ENCODE measurements at places on chromosomes 12 and 14.

GRCh38 chr14:103544388-103545218, 15.6 kb downstream of the TRMT61A start:
- no peak for DNase-seq

- DNase-seq: no peak
Measured at GRCh38 chr12:124915239-124916236, 1.1 kb upstream of the UBC start.

GRCh38 chr12:5945071-5946008, at the start of gene ANO2:
Gene ANO2, minus strand, starts transcription at chr12:5945259. Its CDS starts 42 bp downstream, at chr12:5945217.
- no peak for DNase-seq

DNA sequence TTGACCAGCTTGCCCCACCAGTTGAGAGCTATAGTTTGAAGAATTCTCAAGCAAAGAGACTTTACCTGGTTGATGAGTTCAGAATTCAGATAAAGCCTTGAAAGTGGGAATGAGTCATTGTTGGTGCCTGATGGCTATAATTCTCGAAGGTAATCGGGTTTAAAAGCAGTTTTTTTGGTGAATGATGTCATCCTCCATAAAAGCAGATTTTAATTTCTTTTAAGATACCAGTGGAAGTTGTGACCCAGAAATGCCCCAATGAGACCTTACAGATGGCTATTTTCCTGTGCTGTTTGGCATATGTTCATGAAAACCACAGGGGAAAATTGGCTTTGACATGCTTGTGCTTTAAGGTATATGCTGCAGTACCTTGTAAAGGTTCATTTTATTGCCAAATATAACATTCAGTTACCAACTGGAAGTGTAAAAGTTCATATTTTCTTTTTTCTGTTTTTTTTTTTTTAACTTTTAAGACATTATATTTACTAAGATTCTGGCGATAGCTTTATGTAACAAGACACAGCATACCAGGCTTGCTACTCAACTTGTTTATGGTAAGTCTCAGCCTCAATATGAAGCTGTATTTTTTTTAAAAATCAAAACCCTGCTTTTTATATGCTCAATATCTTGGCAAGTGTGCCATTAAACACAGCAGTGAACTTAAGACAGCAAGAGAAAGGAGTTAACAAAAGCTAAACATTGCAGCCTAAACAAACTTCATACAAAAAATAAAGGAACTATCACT, 119.3 kb downstream of the LMNTD1 start:
- DNase-seq: no peak

DNA sequence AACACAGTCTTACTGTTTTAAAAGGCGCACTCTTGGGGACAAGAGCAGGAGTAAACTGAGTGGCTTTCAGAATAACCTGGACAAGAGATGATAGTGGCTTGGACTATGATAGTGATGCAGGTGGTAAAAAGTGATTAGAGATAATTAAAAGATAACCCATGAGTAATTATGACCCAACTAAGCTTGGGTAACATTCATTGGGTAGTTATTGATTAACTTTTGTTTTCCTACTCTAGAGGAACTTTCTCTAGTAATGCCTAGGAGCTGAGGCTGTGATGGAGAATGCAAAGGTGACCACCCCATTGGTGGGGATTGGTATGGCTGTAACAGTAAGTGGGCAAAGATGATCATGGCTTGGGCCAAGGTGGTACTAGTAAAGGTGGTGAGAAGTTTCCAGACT, 22.3 kb upstream of the FRS2 start:
- DNase-seq: no peak

DNA sequence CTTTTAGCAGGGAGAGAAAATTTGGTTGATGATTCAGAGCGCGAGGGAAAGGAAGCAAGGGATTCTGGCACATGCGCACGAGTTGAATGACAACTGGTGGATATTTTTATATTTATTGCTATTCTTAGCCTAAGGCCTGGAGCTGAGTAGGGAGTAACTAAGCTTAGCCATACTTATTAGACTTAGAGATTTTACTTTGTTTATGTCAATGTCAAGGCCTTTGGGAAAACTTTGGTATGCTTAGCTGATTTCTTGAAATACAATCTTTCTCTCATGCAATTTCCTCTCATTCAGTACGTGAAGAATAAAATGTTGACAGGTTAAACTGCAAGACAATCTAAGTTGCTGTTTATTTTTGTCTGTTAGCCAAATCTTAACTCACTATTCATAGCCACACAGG, 101.1 kb downstream of the CRADD start:
- no peak for DNase-seq

GRCh38 chr12:105225505-105226015, 10.4 kb downstream of the APPL2 start:
- no peak for DNase-seq

DNA sequence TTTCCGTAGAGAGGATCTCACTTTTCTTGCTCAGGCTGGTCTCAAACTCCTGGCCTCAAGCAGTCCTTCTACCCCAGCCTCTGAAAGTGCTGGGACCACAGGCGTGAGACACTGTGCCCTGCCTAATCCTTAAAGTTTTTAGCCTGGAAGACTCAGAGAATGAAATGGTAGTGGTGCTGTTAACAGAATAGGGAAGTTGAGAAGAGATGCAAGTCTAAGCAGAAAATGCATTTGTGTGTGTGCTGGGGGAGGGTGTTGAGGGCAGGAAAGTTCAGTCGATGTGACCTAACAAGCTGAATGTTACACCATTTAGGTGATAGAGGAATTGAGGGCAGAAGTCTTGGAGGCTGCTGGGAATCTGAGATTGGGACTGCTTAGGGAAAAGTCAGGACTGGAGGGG, 6.9 kb upstream of the TUBA1A start:
- no peak for DNase-seq

DNA sequence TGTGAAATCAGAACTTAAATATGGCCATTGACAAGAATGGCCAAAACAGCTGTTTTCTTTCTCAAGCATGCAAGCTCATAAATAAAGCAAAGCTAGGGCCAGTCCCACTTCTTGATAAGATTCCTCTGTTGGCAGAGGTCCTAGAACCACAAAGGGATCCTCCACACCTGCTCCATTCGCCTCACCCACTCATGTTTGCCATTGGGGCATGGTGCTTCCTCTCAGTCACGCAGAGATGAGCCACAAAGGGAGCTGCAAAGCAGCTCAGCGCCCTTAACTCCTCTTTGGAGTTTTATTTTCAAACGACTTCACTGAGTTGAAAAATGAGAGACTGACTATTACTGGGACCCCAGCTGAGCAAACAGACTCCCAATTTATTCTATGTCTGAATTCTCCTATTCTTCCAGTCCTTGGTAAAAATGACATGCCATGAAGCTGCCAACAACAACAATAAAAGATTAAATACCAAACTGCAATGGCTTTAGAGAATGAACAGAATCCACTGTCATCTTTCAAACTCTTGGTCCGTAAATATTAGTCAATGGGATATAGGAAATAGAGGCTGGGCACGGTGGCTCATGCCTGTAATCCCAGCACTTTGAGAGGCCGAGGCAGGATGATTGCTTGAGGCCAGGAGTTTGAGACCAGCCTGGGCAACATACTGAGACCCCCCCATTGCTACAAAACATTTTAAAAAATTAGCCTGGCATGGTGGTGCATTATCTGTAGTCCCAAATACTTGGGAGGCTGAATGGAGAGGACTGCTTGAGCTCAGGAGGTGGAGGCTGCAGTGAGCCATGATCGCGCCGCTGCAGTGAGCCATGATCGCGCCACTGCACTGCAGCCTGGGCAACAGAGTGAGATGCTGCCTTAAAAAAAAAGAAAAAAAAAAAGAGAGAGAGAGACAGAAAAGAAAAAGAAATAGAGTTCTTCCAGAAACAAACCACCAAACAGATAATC, 16.4 kb downstream of the MANSC1 start:
- DNase-seq: peak; percentile 30

DNA sequence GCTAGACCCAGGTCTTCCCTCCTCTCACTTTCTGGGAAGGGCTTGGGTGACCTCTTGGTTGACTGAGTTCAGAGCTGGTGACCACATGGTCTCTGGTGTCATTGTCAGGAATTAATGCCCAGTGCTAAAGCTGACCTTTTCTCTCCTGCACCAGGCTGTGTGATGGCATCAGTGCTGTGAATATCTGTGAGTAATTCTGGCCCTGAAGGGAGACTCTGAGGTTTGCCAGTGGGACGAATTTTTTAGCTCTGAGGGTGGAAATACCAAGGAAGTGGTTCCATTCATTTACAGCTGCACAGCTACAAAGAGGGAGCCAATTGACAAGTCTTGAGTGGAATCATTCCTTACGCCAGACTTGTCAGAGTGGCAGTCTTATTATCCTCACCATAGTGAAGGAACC, 6.2 kb upstream of the KRT86 start:
- no peak for DNase-seq

- DNase-seq: no peak
Measured at GRCh38 chr12:75190846-75191245, 18.8 kb downstream of the KCNC2 start.

- no peak for DNase-seq
Measured at GRCh38 chr12:60035835-60036234, 440.0 kb downstream of the SLC16A7 start.

DNA sequence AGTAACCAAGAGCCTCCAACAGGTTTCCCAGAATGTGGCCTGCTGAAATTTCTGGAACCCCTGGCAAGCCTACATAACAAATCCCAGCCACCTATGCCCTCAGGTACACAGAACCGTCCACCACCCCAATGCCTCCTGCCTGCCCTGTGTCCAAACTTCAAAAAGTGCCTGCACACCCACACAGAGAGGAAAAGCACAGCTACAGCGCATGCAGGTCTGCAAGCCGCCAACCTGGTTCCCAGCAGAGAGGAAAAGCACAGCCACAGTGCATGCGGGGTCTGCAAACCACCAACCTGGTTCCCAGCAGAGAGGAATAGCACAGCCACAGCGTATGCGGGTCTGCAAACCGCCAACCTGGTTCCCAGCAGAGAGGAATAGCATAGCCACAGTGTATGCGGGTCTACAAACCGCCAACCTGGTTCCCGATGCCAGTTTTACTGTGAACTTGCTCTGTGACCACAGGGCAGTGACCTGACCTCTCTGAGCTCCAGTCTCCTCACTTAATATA, 113.5 kb downstream of the SCARB1 start:
- DNase-seq: peak; percentile 58

- DNase-seq: no peak
Measured at GRCh38 chr14:101973356-101973755, 9.0 kb downstream of the DYNC1H1 start.

DNA sequence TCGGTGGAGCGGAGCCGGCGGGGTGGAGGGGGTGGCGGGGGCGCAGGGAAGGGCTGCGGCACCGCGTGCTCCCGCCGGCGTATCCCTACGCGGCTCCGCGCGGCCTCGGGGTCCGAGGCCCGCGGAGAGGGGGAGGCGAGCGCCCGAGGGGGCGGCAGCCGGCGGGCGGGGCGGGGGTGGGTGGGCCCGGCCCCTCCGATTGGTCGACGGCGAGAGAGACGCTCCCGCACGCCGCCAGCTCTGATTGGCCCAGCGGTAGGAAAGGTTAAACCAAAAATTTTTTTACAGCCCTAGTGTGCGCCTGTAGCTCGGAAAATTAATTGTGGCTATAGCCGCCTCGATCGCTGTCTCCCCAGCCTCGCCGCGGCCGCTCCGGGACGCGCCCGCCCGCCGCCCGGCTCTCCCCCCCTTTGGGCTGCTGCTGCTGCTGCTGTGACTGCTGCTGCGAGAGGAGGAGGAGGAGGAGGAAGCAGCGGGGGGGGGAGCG, at the start of gene FOXG1:
Gene FOXG1, plus strand, starts transcription at position 319 of the 487 bp plus-strand sequence. CDS start 493 bp downstream, outside the sequence.
- no peak for DNase-seq

GRCh38 chr14:89095036-89095435, 270.6 kb downstream of the TTC8 start:
- no peak for DNase-seq

GRCh38 chr12:57754411-57755193, at the start of gene MARCHF9:
Gene MARCHF9, plus strand, starts transcription at chr12:57755103. Its CDS starts 426 bp downstream, at chr12:57755529.
- DNase-seq: peak; percentile 89

All from DND-41 (cell line).